T-helper 1 cell (primary cell): ENCODE measurements at places on chromosomes 16 and 17.

GRCh38 chr16:12675852-12676251 is 127.8 kb downstream of the CPPED1 start:
- DNase-seq, result no peak

DNA sequence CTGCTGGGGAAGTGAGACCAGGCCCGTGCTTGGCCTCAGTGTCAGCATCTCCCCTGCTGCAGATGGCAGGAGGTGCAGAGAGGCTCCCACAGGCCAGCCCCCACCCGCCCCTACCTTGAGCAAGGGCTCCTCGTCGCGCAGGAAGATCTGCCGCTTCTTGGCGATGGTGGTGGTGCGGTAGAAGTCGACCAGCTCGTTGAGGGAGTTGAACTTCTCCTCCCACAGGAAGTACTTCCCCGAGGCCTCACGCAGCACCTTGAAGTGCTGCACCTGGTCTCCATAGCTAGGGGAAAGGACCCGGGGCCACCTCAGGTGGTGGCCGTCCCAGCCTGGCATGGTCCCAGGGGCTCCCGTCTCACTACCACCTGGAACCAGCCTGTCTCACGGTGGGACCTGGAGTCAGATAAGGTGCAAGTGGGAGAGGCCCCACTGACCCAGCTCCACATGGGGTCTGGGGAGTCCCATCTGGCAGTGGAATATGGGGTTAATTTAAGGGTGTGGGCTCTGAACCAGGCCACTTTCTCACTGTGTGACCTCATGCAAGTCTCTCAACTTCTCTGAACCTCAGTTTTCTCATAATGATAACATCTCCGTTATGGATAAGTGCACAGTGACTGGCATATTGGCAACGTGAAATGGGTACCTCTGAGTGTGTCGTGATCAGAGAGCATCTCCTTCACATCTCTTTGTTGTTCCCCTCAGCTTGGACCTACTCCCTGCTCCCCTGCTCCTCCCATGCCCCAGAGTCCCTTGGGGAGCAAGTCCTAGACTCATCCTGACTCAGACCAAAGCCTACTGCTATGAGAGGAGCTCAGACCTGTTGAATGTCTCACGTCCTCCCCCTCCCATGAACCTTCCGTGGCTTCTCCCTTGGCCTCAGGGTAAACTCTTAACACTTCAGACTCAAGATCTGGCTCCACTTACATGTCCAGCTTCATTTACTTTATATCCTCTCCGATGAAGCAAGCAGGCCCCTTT is 19.8 kb upstream of the FAM83G start:
- DNase-seq, result peak; percentile 13

GRCh38 chr17:81808778-81809555 is 5.0 kb downstream of the GCGR start:
- DNase-seq, result no peak

DNA sequence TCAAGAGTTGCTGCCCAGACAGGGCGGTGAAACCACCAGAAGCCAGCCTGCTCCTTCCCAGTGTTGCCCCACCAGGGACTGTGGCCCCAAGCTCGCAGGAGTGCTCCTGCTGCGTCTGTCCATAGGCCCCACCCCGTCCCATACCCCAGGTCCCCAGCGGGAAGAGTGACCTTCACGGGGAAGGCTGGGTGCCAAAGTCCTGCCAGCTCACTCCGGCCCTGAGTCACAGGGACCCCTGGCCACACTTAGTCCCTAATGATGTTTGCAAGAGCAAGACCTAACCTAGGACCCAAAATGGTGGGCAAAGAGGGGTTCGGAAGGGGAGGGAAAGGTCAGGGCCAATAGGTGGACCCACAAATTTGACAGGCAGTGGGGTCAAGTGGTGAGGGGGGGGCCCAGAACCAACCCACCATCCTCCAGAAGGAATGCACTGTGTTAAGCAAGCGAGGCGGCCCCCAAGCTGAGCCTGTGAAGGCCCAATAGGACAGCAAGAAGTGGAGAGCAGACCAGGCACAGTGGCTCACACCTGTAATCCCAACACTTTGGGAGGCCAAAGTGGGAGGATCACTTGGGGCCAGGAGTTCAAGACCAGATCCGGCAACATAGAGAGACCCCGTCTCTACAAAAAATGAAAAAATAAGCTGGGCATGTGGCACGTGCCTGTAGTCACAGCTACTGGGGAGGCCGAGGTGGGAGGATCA is 3.3 kb downstream of the DOK4 start:
- no peak for DNase-seq

- DNase-seq, result no peak
Measured at GRCh38 chr16:48597563-48598387, 12.2 kb downstream of the N4BP1 start.

- no peak for DNase-seq
Measured at GRCh38 chr16:23905027-23905426, 69.2 kb downstream of the PRKCB start.

- no peak for DNase-seq
Measured at GRCh38 chr17:6428207-6428965, 6.5 kb downstream of the AIPL1 start.

- no peak for DNase-seq
Measured at GRCh38 chr16:23288209-23288608, 13.9 kb upstream of the SCNN1B start.

DNA sequence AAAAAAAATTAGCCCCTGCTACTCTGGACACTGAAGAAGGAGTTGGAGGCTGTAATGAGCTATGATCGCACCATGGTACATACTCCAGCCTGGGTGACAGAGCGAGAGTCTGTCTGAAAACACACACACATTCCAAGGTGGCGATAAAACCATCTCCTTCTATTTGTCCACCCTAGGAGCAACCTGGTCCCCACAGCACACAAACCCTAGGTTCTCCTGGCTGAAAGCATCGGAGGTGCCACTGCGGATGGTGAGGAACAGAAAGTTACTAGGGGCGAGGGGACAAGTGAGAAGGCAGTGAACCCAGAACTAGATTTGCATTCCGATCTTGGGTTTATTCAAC is 1.4 kb upstream of the ECI1 start:
- no peak for DNase-seq

- DNase-seq, result no peak
Measured at GRCh38 chr17:74218436-74218835, 5.1 kb downstream of the TTYH2 start.

DNA sequence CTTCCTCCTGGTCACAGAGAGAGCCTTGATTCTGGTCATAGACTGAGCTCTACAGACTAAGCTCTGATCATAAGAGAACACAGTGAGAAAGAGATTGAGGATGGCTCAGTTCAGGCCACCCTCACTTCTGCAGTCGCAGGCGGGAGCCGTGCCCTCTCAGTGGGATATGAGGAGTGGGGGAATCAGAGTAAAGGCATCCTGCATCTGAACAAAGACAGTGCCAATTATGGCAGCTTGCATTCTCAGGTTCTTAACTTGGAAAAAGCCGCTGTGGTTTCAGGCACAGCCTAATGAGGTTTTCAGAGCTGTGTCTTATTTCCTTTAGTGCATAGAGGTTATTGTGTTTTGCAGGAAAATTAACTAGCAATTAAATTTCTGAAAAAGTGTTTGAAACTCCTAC is 134.4 kb upstream of the NLRP1 start:
- no peak for DNase-seq

- DNase-seq, result no peak
Measured at GRCh38 chr17:14940108-14940937, 324.8 kb downstream of the PMP22 start.

DNA sequence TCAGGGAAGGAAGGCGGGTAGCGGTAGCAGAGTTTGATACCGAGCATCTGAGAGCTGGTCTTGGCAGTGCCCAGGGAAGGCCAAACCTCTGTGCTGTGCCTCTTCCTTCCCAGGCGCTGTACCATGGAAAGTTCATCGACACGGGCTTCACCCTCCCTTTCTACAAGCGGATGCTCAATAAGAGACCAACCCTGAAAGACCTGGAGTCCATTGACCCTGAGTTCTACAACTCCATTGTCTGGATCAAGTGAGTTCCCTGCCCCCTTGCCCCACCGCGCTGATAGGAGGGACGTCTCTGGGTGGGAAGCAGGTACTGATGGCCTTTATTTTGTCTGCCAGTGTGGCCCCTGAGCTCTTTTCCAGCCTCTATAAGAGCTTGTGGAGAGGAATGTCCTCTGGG is 15.4 kb upstream of the CLEC18A start:
- DNase-seq, result no peak

DNA sequence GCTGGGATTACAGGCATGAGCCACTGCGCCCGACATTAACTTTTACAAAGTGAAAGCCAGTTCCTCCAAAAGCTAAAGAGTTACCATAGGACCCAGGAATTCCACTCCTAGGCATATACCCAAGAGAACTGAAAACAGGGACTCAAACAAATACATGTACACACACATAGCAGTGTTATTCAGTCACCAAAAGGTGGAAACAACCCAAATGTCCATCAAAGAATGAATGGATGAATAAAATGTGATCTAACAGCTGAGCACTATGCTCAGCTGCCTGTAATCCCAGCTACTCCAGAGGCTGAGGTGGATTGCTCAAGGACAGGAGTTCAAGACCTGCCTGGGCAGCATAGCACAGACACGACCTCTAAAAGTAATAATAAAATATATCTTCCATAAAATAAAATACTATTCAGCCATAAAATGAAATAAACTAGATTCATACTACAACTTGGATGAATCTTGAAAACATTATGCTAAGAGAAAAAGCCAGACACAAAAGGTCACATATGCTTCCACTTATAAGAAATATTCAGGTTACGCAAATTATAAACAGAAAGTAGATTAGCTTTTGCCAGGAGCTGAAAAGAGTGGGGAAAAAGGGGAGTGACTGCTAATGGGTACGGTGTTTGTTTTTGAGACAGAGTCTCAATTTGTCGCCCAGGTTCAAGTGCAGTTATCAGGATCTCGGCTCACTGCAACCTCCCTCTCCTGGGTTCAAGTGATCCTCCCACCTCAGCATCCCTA is 9.3 kb upstream of the USP7 start:
- no peak for DNase-seq

DNA sequence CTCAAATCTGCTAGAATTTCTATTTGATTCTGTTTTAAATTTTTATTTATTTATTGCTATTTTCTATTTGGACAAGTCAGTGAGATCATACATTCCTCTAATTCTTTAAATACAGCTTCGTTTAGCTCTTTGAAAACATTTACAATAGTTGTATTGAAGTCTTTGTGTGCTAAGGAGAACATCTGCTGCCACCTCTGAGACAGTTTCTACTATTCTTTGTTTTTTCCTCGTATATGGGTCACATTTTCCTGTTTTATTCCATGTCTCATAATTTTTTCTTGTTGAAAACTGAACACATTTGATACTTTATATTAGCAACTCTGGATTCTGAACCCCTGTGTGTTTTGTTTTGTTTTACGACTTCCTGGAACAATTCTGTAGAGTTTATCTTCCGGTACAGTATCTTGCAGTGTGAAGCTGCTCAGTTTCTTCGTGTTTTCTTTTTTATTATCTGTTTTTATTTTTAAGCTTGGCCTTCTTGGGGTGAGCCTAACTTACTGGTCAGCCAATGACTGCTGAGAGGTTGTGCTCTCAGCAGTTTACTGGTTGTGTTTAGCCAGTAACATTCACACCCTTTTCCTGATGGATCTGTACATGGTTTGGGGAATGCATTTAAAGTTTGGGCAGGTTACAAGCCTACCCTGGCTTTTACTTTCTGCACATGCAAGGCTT is 99.0 kb downstream of the CA4 start:
- DNase-seq, result no peak

- DNase-seq, result no peak
Measured at GRCh38 chr17:57939797-57940196, 15.4 kb downstream of the CUEDC1 start.

DNA sequence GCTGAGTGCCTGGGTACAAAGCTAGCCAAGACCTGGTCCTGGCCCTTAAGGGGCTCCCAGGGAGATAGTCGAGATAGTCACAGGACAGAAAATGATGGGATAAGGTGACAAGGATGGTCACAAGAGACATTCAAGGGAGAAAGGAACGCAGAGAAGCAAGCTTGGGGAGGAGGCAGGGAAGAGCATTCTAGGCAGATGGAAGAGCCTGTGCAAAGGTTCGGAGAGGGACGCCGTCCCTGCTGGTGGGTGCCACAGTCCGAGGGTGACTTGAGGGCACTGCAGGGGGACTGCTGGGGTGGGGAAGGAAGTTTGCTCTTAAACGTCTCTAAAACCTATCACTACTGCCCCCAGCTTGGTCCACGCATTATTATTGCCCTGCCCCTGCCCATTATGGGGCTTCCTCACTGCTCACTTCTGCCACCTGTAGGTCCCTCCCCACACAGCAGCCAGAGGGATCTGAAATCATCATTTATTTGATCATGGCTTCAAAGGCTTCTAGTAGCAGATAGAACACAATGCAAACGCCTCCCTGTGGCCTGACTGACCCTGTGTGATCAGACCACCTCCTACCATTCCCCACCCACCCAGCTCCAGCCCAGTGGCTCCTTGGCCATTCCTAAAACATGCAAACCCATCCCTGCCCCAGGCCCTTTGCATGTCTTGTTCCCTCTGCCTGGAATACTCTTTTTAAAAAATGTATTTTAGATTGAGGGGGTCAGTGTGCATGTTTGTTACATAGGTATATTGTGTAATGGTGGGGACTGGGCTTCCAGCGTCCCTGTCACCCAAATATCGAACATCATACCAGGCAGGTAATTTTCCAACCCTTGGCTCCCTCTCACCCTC is 60.3 kb downstream of the RMI2 start:
- DNase-seq, result no peak

DNA sequence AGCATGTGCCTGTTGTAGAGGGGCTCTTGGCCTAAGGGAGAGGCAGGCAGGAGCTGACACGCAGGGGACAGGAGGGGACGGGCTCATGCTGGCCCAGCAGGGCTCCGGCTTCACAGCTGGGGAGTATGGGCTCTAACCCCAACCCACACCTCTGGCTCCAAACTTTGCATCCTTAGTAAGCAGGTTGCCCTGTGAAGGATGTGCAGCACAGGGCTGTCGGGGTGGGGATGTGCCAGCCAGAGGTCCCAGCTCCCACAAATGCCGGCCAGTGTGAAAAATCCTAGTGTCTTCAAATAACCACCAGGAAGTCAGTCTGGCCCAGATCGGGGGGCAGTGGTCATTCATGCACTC is 14.0 kb upstream of the FAM83G start:
- DNase-seq, result no peak

DNA sequence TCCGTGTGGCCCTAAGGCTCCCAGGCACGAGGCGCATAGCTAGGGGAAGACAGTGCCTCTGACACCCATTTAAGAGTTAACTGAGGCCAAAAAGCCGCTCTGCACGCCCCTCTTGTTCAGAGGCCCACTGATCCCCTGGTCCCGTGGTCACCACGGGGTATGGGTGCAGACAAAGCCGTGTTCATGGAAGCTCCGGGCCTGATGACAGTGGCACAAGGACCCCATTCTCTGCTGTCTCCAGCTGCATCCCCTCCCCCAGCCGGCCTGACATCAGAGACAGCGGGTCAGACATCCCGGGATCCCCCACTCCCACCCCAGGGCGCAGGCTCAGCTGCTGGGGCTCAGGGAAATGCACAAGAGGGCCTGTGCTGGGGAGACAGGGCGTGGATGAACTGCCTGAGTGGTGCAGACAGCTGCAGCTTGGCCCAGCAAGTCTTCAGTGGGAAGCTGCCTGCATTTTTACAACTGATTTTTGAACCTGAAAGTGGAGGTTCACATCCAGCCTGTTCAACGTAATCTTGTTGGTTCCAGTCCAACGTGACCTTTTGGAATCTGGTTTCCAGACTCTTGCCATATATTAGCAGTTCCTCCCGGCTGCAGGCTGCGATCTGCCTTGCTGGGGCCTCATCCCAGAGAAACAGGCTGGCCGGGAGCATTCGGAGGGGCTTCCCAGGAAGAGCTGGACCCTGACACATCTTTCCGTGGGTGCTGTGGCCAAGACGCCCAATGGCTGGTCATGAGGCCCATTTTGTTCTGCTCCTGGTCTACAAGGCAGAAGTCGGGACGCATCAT is 9.7 kb upstream of the BAHCC1 start:
- DNase-seq, result no peak

GRCh38 chr17:63039342-63039741 is 73.3 kb downstream of the TANC2 start:
- no peak for DNase-seq

GRCh38 chr16:1279081-1279944 is 23.4 kb downstream of the TPSD1 start:
- DNase-seq, result no peak
